Gastroesophageal sphincter (tissue), 4 donors: ENCODE measurements at places on chromosomes 7 and 10. TPM values are rescaled to one million over a fixed set of nuclear protein-coding genes. Genes with fewer than 3 reads are reported as not detected.

Gene ZMIZ1
- 66.0 TPM for total RNA-seq

Gene HHEX
- total RNA-seq: 6.3 TPM

Gene CCL26
- total RNA-seq: not detected

Gene CALCR
- not detected for total RNA-seq

Gene SORCS1
- total RNA-seq: 8.5 TPM

Gene PRKCQ
- 3.0 TPM for total RNA-seq

Gene SLC18A3
- total RNA-seq: 0.12 TPM

GRCh38 chr10:52420656-52421055 lies 106.6 kb downstream of the DKK1 start:
- no peak for ATAC-seq

DNA sequence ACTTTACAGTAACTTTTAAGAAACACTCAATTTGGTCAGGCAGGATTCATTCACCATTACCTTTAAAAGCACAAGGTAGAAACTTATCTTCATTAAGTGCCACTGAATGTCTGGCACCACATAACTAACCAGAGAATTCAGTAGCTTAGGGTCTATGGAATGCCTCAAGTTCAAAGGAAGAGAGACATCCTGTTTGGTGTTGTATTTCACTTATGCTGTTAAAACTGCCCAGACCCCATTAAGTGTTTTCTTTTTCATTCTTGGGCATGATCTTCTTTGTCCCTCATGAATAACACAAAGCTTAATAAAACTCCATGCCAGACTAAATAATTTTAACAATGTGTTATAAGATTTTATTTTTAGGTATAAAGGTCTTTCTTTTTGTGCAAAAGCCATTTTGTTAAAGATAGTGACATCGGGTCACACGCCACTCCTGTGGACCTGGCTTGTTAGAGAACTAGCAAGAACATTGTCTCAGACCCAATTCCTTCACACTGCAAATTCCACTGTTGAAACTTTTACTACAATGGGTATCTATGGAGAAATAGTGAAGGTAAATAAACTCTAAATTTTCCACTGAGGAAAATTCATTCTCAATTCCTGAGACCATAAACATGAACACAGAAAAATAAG lies 221.0 kb downstream of the TWIST1 start:
- ATAC-seq: no peak

- peak; percentile 65 for ATAC-seq
Observed at GRCh38 chr7:2843711-2844152, 376 bp downstream of the GNA12 start.

- ATAC-seq: no peak
Observed at GRCh38 chr10:59148701-59149100, 27.7 kb upstream of the PHYHIPL start.

DNA sequence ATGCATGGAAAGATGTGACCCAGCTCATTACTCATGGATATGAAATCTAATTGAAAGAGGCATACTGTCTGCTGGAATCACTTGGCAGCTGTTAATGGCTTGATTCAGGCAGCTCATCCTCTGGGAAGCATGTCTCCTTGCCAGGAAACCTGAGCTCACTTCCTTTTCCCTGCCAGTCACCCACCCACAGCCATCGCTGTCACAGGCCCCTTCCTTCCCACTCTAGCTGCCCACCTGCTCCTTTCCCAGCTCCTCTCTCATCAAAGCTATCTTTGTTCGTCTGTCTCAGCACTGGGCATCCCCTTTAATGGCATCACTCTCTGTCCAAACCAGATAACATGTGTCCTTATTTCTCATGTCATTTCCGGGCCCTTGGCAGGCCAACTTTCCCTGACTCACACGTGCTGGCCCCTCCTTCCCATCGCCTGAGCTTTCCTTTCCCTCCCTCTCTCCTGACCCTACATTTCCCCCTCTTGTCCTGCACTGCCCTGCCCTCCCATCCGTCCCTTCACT lies 721.9 kb downstream of the TNS3 start:
- peak; percentile 27 for ATAC-seq

DNA sequence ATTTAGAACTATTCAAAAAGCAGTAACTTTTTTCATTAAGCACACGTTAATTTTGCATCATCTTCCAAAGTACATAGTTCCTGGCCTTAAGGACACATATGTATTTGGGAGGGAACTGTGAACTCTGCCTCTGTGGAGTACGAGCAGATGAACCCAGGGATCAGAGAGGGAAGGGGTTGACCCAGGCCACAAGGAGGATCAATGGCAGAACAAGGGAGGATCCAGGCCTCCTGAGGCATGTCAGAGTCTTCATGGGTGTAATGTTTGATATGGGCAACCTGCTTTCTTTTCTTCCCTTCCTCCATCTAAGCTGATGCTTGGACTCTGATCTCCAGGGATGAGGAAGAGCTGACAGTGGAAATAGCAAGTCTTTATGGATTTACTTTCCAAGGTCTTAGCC lies 164.0 kb downstream of the SH2D4B start:
- no peak for ATAC-seq

DNA sequence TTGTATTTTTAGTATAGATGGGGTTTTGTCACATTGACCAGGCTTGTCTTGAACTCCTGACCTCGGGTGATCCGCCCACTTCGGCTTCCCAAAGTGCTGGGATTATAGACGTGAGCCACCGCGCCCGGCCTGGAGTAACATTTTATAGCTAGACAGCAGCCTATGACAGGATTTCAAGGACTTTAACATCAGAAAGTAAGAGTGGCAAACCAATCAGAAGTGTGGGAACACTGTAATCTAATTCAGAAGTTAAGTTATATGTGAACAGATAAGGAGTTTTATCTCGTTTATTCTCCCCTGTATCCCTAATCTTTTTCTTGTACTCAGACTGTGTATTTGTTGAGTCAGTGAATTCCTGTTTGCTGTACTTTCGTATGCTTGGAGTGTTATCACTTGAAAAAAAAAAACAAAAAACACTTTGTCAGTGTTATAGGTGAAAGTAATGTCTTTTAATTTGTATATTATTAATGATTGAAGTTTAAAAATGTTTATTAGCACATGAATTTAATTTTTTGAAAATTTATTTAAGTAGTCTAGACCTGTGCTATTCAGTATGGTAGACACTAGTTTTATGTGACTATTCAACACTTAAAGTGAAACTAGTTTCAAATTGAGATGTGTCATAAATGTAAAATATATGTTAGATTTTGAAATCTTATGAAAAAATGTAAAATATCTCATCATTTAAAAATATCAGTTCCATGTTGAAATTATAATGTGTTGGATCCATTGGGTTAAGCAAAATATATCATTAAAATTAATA lies 38.6 kb downstream of the RSBN1L start:
- ATAC-seq: no peak

GRCh38 chr7:150860291-150860977 lies 8.1 kb downstream of the AOC1 start:
- ATAC-seq: no peak

GRCh38 chr7:143882604-143883078 lies 19.3 kb downstream of the TCAF1 start:
- peak; percentile 79 for ATAC-seq

- no peak for ATAC-seq
Observed at GRCh38 chr7:149293946-149294633, 32.1 kb downstream of the ZNF783 start.

- ATAC-seq: no peak
Observed at GRCh38 chr10:94997741-94998174, 59.3 kb downstream of the CYP2C9 start.

DNA sequence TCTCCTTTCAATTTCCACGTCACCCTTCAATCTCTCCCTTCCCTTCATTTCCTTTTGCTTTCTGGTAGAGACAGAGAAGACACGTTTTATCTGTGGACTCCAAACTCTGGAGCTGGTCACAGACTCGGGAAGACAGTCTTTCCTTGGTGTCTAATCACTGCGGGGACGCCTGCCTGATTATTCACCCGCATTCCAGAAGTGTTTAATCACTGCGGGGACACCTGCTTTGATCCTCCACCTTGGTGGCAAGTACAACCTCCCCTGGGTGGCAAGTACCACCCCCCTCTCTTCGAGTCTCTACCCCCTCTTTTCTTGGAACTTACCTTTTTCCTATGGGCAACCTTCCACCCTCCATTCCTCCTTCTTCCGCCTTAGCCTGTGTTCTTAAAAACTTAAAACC lies 15.3 kb upstream of the LRRC61 start:
- ATAC-seq: no peak

GRCh38 chr7:102287111-102287980 lies 678 bp downstream of the SH2B2 start:
- ATAC-seq: peak; percentile 46

DNA sequence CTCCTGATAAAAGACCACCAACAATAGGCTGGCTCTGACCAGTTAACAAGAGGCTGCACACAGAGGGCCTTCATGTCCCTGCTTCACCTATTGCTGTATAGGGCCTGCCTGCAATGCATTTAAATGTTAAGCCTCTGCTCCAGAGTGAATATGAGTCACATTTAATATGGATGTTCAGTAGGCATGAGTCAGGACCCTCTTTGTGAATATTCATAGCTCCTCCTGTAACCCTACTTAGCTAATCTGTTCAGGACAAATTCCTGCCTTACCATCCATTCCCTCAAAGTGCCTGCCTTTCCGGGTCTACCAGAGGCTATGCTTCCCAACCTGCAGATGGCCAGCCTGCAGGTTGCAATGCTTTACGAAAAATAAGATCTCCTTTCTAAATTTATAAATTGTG lies 32.5 kb downstream of the ARHGAP22 start:
- no peak for ATAC-seq

DNA sequence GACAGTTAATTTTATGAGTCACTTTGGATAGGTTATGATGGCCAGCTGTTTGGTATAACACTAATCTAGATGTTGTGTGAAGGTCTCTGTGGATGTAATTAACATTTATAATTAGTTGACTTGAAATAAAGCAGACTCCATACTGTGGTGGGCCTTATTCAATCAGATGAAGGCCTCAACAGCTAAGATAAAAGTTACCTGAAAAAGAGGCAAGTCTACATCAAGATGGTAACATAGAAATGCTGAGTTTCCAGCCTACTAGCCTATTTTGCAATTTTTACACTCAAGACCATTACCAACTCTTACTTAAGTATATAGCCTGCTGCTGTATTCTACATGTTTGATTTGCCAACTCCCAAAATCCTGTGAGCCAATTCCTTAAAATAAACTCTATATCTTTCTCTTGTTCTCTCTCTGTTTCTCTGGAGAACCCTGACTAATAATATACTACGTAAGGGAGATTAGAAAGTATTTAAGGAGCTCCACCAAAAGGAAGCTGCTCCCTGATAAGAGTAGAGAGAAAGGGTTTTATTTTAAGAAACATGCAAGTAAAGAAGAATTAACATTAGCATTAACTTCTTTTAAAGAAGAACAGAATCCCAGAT lies 42.7 kb downstream of the ZNF438 start:
- no peak for ATAC-seq

GRCh38 chr10:114042895-114043531 lies 653 bp upstream of the ADRB1 start:
- peak; percentile 18 for ATAC-seq

GRCh38 chr10:6464862-6465430 lies 115.1 kb downstream of the PRKCQ start:
- no peak for ATAC-seq

- ATAC-seq: no peak
Observed at GRCh38 chr10:28606568-28606967, 70.8 kb upstream of the BAMBI start.
